Activated CD8-positive, alpha-beta T cell treated with anti-CD3 and anti-CD28 coated beads for 36 hours (primary cell): ENCODE measurements at places on chromosomes 2 and 18. TPM values are rescaled to one million over a fixed set of nuclear protein-coding genes. Genes with fewer than 3 reads are reported as not detected.

The NCKAP1 gene
- total RNA-seq, result 3.1 TPM

The ANTXR1 gene
- total RNA-seq, result 0.05 TPM

The GALNT3 gene
- 2.8 TPM for total RNA-seq

The TEKT4 gene
- total RNA-seq, result not detected

The MBD2 gene
- total RNA-seq, result 101 TPM

The CDH19 gene
- total RNA-seq, result not detected

The TRIP12 gene
- 208 TPM for total RNA-seq

GRCh38 chr2:191979221-191979730 is 132.4 kb upstream of the CAVIN2 start:
- DNase-seq, result no peak

- DNase-seq, result peak; percentile 10
These were observed 270.5 kb upstream of the MEIS1 start for GRCh38 chr2:66164470-66164869.

GRCh38 chr2:209596262-209596661 is 172.4 kb downstream of the MAP2 start:
- DNase-seq, result no peak

DNA sequence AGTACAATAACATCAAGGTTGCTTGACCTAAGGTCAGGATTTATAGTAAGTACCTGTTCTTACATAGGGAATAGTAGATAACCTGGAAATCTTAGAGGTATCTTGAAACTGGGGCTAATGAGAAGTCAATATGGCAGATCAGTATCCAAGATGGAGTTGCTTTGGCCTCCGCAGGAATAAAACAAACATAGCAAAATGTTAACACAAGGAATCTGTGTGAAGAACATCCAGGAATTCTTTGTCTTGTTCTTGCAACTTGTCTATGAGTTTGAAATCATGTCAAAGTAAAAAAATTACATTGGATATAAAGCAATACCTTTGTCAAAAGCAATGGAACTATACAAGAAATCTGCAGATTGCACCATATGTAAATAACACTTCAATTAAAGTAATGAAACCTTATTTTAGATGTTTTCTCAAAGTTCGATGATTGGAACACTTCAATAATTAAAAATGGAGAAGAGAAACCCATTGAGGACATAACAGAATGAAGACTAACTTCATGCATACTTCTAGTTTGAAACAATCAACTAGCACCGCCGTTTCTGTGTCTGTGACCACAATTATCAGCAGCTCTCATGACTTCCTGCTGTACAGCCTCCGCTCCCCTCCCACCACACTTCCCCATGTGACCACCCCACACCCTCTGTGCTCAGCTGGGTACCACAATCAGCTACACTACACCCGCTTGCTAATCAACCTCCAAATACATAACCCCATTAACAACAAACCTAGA is 27.6 kb downstream of the C2orf76 start:
- DNase-seq, result peak; percentile 68

GRCh38 chr18:72867746-72868584 is at the start of gene NETO1:
Gene NETO1, minus strand, starts transcription at chr18:72867987. Its CDS starts 696 bp downstream, at chr18:72867291.
- DNase-seq, result no peak

DNA sequence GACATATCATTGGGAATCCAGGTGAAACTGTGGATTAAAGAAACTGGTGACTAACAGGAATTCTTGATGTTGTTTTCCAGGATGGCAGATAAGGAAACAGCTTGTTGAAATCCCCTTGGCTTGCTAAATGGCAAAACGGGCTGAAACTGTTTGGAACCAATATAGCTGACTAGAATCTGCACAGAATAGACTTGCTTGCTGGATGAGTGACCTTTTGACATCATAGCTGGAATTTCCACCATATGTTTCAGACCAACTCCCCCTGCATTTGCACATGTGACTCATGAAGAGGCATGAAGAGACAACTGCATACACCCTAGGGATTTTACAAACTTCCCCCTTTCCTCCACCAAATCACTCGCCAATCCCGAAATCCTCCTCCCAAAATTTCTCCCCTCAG is 87.7 kb upstream of the LYPD1 start:
- no peak for DNase-seq

- DNase-seq, result peak; percentile 11
These were observed 174.6 kb upstream of the ALPP start for GRCh38 chr2:232203936-232204335.

DNA sequence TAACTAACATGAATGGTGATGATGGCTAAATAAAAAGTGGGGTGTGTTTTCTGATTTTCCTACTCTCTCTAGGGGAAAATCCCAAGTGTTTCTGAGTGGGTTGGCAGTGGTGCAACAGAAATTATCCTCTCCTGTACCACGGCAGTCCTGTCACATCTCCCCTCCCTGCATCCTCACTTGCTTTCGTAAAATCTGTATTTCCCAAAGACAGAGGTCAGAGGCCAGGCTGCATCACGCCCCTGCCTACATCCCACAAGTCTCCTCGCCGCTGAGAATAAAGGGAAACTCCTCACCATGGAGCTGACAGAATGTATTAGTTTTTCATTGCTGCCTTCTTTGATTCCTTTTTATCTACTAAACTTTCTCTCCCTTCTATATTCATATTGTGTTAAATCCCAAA is 13.1 kb downstream of the FBLN7 start:
- no peak for DNase-seq

DNA sequence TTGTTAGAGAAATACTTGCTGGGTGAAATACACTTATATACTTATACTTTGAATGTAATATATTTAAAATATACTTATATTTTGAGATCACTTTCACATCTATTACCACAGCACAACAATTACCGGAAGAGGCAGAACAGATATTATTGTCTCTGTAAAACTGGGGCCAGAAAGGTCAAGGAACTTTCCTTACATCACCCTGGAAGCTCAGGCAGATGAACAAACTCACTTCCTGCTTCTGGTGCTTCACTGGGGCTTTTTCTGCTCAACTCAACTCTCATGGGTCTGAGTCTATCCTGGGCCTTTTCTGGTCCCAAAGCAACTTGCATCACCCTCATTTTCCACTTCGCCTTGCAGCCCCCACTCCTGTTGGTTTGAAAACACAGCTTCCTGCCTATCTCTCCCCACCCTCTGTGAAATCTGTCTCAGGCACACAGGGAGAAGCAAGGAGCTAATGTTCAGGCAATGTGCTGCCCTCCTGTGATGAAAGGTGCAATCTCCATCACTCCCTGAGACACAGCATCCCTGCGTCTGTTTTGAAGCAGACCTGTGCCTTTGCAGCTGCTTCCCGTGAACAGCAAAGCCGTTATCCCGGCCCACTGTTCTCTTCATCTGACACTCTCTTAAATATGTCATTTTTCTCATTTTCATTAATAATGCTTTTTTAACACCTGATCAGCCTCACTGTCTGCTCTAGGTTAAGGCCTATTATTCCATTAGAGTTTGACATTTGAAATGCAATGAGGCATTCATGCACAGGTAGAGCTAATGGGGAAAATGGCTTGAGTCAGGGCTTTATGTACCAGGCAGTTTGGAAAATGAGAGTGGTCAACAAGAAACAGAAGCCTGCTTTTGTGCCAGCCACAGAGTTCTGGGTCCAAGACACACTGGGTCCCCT is 251.9 kb upstream of the CHAC2 start:
- no peak for DNase-seq

- DNase-seq, result no peak
These were observed 34.5 kb upstream of the ARL5A start for GRCh38 chr2:151862700-151863099.

DNA sequence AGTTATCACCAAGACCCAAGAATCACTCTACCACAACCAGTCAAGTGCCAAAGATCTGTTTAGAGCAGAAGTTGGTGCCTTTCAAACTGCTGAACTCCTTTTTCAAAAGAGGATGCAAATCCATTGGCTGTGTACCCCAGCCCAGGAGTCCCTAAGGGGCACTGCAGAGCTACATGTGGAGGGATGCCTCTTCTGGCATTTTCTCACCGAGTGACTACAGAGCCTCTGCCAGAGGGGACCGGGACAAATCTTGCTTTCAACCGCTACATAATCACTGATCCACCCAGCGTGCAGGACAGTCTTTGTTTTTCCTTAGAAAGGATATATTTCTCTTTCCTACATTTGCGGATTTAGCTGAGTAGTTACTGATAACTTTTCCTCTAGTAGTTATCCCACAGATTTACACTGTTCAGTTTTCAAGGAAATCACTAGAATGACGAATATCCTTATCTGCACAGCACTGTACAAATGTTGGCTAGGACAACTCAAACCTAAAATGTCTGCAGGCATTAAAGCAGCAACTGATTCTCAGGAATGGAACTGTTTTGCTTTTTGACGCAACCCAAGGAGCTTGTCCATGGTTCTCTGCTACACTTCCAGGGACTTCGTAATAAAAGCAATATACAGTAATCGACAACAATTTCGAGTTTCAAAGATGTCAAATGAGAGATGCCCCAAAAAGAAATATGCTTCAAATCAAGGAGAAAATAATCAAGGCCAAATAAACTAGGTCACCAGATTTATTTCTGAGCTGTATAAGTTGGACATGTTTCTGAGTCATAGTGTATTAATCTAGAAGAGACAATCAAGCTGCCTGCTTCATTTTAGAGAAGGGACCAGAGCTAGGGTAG is 24.1 kb downstream of the EPB41L3 start:
- DNase-seq, result no peak

DNA sequence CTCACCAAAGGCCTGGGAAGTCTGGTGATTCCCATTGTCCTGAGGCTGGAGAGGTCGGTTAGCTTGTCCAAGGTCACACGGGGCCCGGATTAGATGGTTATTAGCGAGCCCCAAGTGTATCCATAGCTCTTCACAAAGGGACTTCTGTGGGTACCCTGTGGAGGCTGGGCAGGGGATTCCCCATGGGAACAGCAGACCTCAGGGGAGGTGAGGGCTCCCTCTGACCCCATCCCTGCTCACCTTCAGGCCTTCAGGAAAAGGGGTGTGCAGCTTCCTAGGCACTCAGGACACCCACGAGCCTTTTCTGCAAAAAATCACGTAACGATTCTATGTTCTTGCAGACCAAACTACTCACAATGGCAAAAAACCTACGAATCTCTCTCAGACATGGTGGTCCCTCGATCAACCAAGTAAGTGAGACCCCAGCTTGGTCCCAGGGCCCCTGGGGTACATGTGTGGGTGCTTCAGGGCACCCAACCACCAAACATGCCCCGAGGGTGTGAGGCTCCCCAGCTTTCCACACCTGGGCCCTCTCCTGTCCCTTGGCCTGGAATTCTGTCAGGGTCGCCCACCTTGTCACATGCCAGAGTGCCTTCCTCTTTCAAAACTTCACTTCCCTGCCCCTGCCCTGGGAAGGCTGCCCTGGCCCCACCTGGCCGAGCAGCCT is 40.3 kb downstream of the PDIA6 start:
- no peak for DNase-seq

GRCh38 chr18:75211002-75211621 is 515 bp downstream of the TSHZ1 start:
- DNase-seq, result peak; percentile 47

DNA sequence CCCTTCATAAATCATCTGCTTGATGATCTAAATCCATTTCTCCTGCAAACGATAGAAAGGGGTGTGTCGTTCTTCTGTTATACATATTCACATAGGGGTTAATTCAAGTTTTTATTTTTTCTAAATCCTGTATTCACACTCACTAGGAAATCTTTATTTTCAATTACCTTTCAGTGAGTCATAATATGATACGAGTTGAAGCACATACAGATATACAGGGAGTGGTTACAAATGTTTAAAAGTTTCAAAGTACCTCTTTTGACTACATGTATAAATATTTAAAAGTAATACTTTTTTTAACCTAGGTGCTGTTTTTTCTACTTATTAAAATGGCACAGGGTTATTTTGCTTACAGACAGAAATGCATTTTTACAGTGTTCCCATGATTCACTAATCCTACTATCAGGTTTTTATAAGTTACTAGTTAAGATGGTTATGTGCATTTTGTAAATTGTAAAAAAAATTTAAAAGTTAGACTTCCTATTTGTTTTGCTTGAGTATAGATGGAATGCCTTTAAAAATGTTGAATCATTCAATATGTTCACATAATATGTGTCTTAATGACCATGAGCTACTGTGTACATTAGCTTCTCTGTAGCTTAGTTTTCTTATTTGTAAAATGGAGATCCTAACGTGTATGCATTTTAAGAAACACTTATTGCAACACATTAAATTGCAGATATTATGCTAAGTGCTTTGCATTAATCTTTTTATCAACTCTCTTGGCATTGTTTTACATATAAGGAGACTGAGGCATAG is 1378.1 kb downstream of the DSC3 start:
- no peak for DNase-seq

GRCh38 chr2:27990030-27990590 is 99.6 kb downstream of the BABAM2 start:
- DNase-seq, result no peak

DNA sequence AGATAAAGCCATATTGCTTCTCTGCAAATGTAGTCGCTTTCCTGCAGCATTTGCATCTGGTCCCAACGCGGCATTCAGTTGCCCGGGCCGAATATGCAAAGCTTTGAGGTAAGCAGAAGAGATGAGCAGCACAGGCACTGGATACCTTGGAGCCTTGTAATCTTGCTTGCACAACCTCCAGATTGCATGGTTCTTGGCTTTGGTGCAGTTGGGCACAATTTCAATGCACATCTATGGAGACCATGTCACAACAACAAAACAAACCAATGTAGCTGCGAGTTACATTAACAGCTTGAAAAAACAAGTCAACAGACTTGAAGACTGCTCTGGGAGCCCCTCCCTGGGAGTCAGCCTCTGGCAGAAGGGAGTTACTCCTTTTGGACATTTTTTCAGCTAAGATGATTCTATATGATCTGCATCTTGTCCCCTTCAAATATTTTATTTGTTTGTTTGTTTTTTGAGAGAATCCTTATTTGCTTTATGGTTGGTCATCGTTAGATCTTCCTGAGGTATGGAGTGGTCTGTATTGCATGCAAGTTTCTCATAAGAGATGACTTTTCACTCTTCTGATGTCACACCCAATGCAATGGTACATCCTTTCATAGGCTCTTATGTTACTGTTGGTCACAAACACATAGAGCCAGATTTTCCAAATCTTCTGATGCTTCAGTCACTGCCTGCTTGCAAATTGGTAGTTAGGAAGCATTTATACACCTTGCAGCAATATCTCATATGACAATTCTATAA is 113.5 kb downstream of the EFEMP1 start:
- DNase-seq, result no peak

- no peak for DNase-seq
These were observed 4.1 kb downstream of the CYRIA start for GRCh38 chr2:16661526-16661925.

DNA sequence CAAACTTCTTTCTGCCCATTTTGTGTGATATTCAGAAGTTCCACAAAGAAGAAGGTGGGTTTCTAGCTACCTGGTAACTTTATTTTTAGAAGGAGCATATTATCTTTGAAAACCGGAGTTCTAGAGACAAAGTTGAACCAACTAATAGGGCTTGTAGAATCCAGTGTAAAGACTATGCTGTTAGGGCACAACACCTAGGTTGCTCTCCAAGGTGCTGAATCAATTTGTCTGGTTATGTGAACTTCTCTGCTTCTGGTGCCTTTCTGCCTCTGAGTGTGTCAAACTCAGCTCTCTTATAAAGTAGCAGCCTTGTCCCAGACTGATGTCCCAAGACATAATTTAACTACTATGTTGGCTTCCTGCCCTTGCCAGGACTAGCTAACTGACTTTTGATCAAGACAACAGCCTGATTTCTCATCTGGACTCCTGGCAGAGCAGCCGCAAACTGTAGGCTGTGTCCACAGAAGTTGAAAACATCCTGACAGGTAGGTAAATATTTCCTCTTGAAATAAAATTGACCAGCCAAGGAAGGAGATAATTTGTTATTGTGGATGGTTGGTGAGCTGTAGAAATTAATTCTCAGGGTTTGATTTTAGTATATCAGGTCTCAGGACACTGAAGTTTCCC is 119.4 kb downstream of the CYRIA start:
- peak; percentile 7 for DNase-seq
